ENCODE measurements at places on chromosomes 2 and 18.

DNA sequence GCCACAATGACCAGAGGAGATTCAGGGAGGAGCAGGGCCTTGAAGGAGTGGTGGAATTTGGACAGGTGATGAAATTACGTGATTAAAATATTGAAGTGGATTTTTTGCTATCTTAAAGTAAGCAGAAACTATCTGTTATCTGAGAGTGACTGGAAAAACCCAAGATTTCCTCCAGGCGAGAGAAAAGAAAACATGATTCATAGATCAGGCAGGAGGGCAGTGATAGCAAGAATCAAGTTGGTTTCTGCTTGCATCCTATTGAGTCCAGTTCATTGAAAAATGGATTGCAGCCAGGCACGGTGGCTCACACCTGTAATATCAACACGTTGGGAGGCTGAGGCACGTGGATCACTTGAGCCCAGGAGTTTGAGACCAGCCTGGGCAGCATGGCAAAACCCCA, 127.8 kb downstream of the NXPH2 start:
- no peak for DNase-seq

- DNase-seq = no peak
Observed at GRCh38 chr2:222452422-222452950, 28.1 kb downstream of the SGPP2 start.

GRCh38 chr18:76410660-76411417, 84.2 kb downstream of the ZNF516 start:
- DNase-seq = peak; percentile 16

DNA sequence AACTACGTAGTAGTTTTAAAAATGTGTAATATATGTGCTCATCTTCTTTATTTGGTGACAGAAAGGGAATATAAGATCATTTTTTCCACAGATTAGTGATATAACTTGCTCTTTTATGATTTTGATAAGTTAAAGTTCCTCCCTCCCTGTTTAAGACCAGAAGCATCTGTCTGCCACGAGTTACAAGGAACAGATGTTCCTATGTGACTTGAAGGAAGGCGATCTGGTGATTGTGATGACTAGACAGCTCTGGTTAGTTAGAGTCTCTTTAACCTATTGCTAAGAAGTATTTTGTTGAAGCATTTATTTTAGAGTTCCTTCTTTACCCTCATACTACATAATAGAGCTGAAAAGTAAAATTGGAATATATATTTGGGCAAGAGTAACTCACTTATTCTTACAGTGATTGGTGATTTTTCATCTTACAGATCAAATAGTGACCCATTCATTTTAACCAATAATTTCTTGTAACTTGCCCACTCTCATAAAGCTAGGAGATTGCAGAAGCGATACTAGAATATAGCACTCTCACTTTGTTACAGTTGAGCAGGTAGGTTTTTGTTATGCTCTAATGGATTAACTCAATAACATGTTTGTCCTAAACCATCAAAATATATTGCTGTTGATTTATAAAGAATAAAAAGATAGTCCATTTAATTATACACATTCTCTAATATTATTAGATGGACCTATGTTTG, 218.7 kb downstream of the SLC4A10 start:
- DNase-seq = no peak

DNA sequence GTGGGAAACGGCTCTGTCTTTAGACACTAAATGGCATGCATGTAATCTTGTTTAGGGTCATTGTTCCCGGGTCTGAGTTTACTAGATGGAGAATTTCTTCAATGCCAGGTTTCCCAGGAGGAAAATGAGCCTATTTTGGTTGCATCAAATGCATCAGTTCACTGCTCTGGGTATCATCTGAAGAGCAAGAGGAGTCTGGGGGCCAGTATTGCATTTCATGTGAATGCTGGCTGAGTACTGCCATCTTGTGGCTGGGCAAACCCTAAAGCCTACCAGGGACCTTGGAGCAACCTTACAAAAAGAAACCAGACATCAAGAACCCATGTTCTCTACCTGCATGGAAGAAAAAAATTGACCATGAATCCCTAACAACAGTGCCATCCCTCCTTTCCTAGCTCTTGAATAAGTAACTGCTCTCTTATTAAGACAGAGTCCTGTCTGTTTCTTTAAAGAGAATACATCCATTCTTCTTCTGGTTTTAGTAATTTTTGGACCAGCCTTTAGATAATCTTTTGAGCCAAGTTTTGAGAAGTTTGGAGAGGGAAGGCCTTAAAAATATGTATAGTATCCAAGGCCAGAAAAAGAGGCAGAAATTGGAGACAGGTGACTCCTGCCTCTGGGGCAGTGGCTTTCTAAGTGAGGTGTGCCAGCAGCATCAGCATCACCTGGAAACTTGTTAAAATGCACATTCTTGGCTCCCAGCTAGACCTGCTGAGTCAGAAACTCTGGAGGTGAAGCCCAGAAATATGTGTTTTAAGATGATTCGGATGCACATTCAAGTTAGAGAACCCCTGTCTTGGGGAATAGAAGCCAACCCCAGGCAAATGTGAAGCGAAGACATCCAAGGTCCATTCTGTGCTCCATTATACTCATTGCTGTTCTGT, 261.0 kb upstream of the CXCR4 start:
- peak; percentile 78 for DNase-seq

- no peak for DNase-seq
Observed at GRCh38 chr2:84631985-84632384, 115.7 kb downstream of the DNAH6 start.

- no peak for DNase-seq
Observed at GRCh38 chr2:38394903-38395341, 17.8 kb upstream of the ATL2 start.

DNA sequence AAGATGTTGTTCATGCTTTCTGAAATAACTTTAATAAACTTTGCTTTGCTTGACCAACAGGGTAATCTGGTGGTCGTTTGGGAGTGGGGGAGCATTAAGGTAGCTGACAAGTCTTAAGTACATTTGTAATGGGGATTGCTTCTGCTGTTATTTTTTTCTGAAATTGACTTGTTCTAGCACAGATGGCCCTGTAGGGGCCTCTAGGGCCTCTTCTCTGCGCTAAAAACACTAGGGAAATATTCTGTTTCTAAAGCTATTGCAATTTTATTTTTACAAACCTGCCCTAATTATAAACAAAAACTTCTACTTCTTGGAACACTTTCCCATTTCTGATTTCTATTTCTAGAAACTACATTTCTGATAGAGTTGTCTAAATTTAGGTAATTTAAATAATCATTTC, 191.3 kb upstream of the KCNJ3 start:
- DNase-seq = no peak

DNA sequence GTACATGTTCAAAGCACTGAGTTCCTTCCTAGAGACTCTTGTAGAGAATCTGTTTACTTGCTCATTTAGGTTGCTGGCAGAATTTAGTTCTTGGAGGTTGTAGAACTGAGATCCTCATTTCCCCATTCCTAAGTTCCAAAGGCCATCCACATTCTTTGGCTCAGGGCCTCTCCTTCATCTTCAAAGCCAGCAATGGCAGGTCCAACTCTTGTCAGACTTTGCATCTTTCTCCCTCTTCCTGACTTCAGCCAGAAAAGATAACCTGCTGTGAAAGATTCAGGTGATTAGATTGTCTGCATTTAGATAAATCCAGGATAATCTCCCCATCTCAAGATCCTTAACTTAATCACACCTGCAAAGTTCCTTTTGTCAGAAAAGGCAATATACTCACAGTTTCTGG, 51.1 kb downstream of the SOCS6 start:
- no peak for DNase-seq

GRCh38 chr2:182666674-182667314, 49.3 kb upstream of the DNAJC10 start:
- no peak for DNase-seq

DNA sequence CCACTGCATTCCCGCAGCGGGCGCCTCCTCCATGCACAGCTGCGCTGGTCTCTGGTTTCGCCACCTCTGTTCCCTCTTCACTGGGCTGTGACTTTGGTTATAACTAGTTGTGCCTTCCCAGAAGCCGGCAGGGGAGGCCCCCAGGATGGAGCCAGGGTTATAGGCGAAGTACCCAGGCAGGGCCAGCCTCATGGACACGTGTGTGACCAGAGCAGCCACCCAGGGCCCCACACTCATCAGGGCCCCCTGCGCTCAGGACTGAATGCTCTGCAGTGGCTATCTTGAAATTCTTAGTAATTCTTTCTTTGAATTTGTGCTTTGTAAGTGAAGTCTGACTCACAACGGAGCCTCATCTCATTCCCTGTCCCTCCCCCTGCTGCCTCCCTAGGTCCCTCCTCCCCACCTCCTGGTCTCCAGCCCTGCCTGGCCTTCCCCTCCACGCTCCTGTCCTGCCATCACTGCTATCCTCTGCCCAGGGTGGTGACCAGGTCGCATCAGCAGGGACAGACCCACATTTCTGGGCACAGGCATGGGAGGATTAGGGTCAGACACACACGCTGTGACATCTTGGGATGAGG, 38.1 kb upstream of the LBH start:
- DNase-seq = no peak

GRCh38 chr2:227222292-227222691, 57.9 kb downstream of the COL4A3 start:
- no peak for DNase-seq

Data from activated naive CD4-positive, alpha-beta T cell treated with Interleukin-2 at 50 U/mL for 16 hours (primary cell).